ENCODE measurements at places on chromosomes 1 and 21.

- DNase-seq = no peak
Measured at GRCh38 chr1:196295766-196296165, 312.5 kb downstream of the KCNT2 start.

GRCh38 chr1:110492573-110492972 lies 26.4 kb downstream of the KCNA10 start:
- no peak for DNase-seq

- no peak for DNase-seq
Measured at GRCh38 chr1:247440001-247440620, 17.8 kb downstream of the OR2B11 start.

GRCh38 chr1:202255343-202255742 lies 61.7 kb downstream of the LGR6 start:
- DNase-seq = no peak

GRCh38 chr1:248373761-248374160 lies 1.8 kb upstream of the OR2T6 start:
- no peak for DNase-seq

DNA sequence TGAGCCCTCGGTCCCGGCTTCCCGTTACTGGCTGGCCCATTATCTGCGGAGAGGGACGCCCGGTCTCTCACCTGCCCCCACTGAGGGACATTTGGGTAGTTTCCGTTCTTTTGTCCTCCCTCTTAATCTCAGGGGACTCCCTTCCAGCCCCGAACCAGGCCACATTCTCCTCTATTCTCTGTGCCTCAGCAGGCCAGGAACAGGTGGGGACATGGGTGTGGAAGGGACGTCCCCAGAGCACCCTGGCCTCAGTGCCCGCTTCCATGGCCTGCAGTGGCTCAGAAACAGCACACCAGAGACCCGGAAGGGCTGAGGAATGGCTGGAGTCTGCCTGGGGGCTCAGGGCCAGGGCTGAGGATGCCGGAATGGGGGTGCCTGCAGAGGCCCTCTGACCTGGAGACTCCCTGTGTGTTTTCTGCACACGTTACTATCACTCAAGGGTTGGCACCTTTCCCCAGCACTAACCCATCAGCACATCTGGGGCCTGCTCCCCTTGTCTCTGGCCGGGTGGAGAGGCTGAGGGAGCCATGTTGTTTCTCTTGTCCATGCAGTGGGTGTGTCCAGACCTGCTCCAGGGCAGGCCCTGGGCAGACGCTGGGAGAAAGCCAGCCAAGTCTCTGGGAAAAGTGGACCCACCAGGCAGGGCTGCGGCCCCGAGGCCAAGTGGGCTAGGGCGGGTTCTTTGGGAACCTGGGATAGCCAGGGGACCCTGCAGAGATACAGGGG lies 10.0 kb upstream of the DNMT3L start:
- no peak for DNase-seq

DNA sequence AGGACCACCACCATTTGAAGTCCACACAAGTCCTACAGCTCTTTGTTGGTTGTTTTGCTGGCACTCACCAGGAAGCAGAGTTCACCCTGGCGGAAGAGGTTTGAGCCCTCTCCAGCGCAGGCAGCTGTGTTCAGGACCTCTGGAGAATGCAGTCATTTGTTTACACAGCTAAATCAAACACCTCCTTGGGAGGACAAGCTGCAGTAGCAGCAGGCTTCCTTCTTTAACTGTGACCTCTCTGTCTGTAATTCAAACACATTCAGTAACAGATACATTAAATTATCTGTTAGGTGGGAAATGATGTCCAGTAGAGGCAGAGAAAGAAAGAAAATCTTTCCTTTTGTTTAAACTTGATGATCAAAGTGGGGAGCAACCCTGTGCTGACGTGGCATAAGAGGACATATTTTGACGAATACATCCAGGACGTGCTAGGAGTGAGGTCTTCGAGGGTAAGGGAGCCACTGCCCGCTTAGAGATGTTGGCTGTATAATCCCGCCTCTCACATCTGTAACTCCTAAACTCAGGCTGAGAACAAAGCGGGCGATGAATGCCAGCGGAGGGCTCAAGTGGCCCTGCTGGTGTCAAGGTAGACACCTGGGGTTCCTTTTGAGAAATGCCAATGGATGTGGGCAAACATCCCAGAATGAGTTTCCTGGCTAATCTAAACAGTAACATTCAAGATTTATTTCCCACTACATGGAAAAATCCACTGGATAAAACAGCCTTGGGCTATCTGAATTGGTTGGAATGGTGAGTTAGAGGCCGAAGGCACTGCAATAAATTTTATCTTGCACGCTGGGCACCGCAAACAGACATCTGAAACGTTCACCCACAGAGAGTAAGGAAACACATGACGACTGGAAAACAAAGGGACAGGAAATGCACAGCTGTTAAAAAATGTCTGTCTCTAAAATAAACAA lies 51.7 kb downstream of the ABCA4 start:
- DNase-seq = no peak

GRCh38 chr21:26406526-26406925 lies 166.6 kb downstream of the CYYR1 start:
- DNase-seq = no peak

GRCh38 chr1:89890085-89890752 lies 69.4 kb downstream of the LRRC8D start:
- DNase-seq = no peak

- DNase-seq = no peak
Measured at GRCh38 chr1:15943328-15943991, 32.4 kb downstream of the ZBTB17 start.

- no peak for DNase-seq
Measured at GRCh38 chr1:41429641-41430035, 54.8 kb downstream of the EDN2 start.

GRCh38 chr1:107047602-107048001 lies 8.9 kb upstream of the PRMT6 start:
- DNase-seq = no peak

GRCh38 chr1:206631085-206631509 lies 4.2 kb upstream of the DYRK3 start:
- DNase-seq = no peak

GRCh38 chr1:156069490-156070455 lies 8.8 kb downstream of the RAB25 start:
- DNase-seq = no peak

DNA sequence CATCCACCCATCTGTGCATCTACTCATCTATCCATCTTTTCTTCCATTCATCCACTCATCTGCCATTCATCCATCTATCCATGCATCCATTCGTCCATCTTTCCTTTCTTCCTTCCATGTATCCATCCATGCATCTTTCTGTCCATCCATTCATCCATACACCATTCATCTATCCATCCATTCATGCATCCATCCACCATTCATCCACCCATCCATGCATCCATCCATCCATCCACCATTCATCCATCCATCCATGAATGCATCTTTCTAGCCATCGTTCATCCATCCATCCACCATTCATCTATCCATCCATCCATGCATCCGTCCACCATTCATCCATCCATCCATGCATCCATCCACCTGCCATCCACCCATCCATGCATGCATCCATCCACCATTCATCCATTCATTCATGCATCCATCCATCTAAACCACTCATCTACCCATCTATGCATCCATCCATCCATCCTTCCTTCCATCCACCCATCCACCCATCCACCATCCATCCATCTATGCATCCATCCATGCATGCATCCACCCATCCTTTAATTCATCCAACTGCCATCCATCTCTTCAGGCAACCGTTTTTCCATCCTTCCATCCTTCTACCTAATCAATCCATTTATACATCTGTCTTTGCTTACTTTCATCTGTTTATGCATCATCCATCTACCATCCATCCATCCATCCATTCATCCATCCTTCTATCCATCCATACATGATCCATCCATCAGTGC lies 87.1 kb downstream of the TRIM11 start:
- DNase-seq = no peak

DNA sequence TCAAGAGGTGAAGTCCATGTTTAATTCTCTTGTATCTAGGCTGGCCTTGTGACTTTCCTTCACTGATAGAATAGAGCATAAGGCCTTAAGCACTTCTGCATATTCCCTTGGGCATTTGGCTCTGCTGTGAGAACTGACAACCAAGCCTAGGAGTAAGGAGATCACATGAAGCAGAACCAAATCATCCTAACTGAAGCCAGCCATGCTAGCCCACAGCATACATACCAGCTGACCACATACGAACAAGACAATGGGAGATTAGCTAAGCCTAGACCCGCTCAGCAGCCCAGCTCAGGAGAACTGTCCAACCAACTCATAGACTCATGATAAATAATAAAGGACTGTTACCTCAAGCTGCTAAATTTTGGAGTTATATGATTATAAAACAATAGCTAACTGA lies 114.6 kb upstream of the NEK7 start:
- no peak for DNase-seq

DNA sequence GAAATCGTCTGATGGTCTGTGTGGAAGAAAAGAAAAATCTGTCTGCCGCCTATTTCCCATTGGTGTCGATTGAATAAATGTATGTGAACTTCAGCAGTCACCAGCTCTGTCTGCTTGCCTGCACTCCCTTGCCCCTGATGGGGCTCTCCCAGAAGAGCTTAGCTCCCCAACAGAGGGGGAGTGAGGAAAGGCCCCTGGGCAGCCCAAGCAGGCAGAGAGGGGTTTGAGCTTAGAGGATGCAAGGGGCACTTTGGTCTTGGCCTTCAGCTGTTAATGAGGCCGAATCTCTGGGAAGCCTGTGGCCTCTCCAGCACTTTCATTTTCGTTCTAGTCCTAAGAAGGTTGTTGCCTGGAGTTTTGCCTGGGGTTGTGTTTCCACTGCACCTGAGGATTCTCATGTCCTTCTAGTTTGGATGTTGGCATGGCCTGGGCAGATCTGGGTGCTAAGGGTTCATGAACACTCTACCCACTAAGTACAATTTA lies 2.8 kb downstream of the FOXD2 start:
- no peak for DNase-seq

- no peak for DNase-seq
Measured at GRCh38 chr1:47782414-47783166, 214.6 kb downstream of the TRABD2B start.

All from nucleus accumbens (tissue), 56 donors.